ENCODE measurements at places on chromosomes 2 and 18. TPM values are rescaled to one million over a fixed set of nuclear protein-coding genes. Genes with fewer than 3 reads are reported as not detected.

GRCh38 chr18:23740105-23740830 lies 51.0 kb downstream of the LAMA3 start:
- DNase-seq: no peak

- peak; percentile 66 for DNase-seq
These were observed 224.5 kb downstream of the IKZF2 start for GRCh38 chr2:212926940-212927339.

GRCh38 chr18:901761-902160 lies 2.9 kb upstream of the ADCYAP1 start:
- no peak for DNase-seq

GRCh38 chr2:140295767-140296166 lies 1515.6 kb upstream of the NXPH2 start:
- DNase-seq: no peak

DNA sequence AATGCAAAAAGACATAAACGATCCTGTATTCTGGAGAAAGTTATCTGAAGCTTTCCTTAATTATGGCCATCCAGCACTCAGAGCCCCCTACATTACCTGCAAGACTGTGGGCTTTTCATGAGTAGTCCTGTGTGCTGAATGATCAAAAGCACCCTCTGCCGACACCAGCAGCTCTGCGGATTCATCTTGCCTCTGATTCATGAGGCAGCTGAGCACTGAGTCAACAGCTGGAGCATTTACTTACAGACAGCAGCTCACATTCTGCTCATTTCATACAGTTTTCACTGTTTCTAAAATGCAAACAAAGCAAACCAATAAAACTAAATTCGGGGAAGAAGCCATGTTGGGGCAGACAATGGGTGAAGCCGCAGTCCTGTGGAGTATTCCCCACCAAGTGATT lies 886.5 kb downstream of the CNTNAP5 start:
- no peak for DNase-seq

DNA sequence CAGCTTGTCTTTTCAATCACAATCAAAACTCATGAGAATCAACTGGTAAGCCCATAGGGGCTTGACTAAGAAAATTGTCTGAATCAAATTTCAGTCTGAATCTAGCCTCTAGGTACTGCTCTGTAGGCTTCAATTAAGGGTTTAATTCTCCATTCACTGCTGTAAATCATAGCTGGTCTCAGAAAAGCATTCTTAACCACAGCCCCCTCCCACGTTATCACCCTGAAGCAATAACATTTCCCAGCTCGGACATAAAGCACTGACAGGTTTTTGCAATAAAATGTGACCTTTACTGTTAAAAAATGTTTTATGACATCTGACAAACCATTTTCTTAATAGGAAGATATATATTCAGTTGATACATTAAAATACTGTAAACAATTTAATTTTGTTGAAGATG lies 55.0 kb downstream of the LRP1B start:
- DNase-seq: no peak

- no peak for DNase-seq
These were observed 513.2 kb upstream of the CDH2 start for GRCh38 chr18:28690100-28690499.

DNA sequence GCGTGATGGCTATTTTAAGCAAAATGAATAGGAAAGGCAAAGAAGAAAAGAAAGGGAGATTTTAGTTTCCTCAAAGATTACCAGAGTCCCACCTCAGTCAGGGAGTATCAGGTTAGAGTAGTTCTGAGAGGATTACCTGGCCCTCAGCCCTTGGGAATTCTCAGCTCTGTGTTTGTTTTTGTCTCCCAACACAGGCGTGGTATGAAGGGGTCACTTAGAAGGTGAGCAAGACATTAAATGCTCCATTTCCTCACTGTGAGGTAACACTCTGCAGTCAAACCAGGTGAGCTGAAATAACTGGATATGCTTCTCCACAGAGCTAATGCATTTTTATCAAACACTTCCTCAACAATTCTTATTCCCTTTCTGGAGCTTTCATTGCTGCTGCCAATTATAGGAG lies 232.2 kb downstream of the IKZF2 start:
- DNase-seq: no peak

The RAPGEF4 gene
- 5.2 TPM for polyA plus RNA-seq

The DSC1 gene
- polyA plus RNA-seq: 0.44 TPM

The POLR1A gene
- polyA plus RNA-seq: 4.0 TPM

The CDK5R2 gene
- not detected for polyA plus RNA-seq

The TRIM43 gene
- polyA plus RNA-seq: not detected

The ZEB2 gene
- polyA plus RNA-seq: 26.0 TPM

The IL18RAP gene
- 0.28 TPM for polyA plus RNA-seq

The LBX2 gene
- polyA plus RNA-seq: 0.44 TPM

Measured in heart right ventricle (tissue), 16 donors.